ENCODE measurements at places on chromosomes 11 and 22. TPM values are rescaled to one million over a fixed set of nuclear protein-coding genes. Genes with fewer than 3 reads are reported as not detected.

The OR10V1 gene
- not detected for polyA plus RNA-seq

The SPON1 gene
- 70.9 TPM for polyA plus RNA-seq

The RAB36 gene
- 15.0 TPM for polyA plus RNA-seq

The NPTXR gene
- 3.7 TPM for polyA plus RNA-seq

The PPP6R2 gene
- 44.6 TPM for polyA plus RNA-seq

DNA sequence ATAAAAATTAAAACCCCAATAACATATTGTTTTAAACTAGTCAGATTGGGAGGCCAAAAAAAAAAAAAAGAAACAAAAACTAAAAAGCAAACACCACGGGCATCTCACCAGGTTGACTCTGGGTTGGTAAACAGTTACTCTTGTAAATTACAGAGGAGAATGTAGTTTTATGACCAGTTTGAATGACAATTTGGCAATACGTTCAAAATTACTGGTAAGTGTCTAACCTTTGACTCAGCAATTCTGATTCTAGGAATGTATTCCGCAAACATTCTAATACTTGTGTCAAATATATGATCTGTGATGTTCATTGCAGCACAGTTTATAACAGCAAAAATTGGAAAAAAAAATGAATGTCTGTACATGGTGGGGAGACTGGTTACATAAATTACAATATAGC lies 1376.0 kb downstream of the TBC1D22A start:
- DNase-seq = no peak

- DNase-seq = no peak
Measured at GRCh38 chr11:82976786-82977185, 75.2 kb downstream of the DDIAS start.

DNA sequence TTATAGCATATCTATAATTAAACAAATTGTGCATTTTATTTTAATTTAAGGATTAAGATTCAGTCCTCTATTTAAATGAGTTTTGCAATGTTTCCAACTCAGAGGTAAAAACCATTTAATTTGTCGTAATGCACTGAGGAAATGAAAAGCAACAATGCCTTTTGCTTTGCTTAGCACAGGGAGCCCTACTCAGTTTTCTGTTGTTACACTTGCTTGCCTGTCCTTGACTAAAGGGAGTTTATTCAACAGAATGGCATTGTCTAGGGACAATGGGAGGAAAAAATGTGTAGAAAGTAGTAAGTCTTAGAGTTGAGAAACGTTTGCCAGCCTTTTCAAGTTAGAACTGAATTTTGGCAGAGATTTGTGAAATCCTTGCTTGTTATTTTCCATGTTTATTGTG lies 734.2 kb upstream of the ANO3 start:
- no peak for DNase-seq

DNA sequence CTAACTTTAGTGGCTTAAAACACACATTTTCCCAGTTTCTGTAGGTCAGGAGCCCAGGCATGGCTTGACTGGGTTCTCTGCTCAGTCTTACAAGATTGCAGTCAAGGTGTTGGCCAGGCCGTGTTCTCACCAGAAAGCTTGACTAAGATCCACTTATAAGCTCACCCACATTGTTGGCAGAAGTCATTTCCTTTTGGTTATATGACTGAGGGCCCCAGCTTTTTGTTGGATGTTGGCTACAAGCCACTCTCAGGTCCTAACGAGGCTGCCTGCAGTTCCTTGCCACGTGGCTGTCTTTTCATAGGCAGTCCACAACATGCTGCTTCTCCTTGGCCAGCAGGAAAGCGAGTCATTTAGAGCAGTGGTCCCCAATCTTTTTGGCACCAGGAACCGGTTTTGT lies 79.3 kb upstream of the CRTAM start:
- DNase-seq = no peak

DNA sequence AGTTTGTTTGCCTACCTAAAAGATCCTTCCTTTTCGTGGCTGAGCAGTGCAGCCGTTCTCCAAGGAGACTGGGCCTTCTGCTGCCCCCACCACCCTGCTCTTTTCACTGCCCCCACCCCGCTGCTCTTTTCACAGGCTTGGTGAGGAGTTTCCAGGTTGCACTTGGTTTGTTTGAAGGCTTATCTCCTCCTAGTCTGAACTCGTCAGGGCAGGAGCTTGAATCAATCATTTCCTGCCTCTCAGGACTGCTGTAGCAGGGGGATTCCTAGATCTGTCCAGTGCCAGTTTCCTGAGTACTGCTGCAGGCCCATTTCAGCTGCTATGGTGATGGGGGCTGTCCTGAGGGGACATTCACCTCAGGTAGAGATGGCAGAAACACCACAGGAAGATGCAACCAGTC lies 10.0 kb downstream of the MED15 start:
- no peak for DNase-seq

DNA sequence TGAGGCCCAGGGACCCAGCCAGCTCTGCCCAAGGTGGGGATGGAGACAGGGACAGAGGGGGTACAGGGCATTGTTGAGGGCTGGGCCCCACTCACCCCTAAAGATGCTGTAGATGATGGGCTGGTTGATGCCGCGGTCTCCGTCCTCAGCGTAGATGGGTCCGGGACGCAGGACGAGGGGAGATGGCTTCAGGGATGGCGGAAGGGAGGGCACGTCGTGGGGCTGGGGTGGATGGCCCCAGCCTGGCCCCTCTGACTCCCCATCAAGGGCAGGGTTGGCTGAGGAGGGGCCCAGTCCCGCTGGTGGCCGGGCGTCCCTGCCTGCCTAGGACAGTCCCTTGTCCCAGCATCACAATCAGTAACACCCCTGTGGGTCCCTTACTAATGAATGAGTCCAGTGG lies 4.5 kb upstream of the IRF7 start:
- no peak for DNase-seq
